Astrocyte of the spinal cord (primary cell): ENCODE measurements at places on chromosomes 13 and 19.

GRCh38 chr19:18294467-18294864 lies 13.0 kb upstream of the JUND start:
- DNase-seq: no peak

DNA sequence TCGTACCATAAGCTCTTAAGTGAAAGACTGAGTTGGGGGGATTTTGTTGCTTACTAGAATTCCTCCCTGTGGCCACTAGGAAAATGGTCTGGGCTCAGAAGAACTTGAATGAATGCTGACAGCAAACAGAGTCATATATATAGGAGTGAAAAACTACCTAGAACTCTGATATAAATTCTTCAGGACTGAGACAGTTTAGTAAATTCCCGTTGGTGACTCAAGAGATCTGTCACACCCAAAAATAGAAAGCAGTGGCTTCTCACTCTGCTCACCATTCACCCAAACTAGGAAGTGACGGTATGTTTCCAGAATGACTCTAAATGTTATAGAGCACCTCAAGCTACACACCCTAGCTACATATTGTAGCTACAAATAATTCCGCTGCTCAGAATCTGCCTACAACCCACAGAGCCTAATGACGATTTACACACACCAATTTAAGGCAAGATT lies 116.2 kb downstream of the TBC1D4 start:
- peak; percentile 84 for DNase-seq

DNA sequence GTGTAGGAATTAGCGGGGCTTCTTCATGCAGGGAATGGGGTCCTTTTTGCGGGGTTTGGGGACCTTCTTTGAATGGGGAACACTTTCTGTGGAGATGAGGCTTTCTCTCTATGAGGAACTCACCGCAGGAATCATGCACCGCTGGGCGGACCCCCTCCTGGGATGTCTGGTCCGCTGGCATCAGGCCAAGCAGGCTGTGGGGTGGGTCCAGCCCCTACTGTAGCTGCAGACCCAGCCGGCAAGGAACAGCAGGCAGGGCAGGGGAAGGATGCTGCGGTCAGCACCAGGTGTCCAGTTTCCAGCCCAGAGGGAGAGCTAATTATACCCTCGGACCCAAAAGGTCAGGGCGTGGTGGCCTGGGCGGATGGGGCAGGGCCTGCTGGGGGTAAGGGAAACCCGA lies 1.8 kb downstream of the MYBPC2 start:
- DNase-seq: no peak

DNA sequence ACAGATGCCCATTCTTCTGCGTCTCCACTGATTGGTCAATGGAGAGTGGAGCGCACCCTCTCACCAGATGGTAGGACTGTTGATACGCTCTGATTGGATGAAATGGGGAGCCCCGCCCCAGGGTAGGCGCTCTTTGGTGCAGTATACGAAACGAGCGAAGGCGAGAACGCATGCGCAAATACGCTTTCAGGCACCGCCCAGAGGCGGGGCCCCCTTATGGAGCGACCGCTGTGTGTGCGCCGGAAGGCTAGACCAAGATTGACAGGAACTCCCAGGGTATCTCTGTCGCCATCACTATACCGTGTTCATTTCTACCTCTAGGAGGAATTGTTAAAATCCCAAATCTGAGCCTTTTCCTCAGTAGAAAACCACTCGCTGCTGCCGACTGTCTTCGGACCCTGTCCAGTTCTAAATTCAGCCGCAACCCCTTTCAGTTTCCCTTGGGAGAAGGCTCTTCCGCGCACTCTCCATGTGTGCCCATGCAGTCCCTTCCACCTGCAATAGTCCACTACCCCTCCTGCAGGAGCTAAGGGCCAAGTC lies 720 bp upstream of the HNRNPL start:
- DNase-seq: no peak

GRCh38 chr19:3263866-3264265 lies 39.4 kb downstream of the CELF5 start:
- no peak for DNase-seq

GRCh38 chr13:64551755-64552154 lies 2678.4 kb downstream of the PCDH9 start:
- DNase-seq: peak; percentile 18

DNA sequence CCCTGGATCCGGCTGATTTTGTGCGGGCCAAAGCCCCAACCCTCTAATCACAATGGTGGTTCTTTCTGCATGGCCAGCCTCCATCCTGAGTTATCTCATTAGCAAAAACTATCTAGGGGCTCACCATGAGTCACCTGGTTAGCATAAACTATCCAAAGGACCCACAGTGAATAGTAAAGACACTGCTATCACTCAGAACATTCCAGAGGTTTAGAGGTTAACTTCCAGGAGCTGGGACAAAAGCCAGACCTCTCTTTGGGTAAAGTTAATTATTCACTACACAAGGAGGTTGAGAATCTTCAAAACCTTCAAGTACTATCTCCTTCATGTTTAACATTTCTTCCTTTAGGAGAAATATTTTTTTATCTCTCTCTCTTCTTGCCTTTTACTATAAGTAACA lies 18.8 kb upstream of the PPP5C start:
- no peak for DNase-seq

- no peak for DNase-seq
Measured at GRCh38 chr13:110294146-110294545, 12.8 kb downstream of the COL4A1 start.

DNA sequence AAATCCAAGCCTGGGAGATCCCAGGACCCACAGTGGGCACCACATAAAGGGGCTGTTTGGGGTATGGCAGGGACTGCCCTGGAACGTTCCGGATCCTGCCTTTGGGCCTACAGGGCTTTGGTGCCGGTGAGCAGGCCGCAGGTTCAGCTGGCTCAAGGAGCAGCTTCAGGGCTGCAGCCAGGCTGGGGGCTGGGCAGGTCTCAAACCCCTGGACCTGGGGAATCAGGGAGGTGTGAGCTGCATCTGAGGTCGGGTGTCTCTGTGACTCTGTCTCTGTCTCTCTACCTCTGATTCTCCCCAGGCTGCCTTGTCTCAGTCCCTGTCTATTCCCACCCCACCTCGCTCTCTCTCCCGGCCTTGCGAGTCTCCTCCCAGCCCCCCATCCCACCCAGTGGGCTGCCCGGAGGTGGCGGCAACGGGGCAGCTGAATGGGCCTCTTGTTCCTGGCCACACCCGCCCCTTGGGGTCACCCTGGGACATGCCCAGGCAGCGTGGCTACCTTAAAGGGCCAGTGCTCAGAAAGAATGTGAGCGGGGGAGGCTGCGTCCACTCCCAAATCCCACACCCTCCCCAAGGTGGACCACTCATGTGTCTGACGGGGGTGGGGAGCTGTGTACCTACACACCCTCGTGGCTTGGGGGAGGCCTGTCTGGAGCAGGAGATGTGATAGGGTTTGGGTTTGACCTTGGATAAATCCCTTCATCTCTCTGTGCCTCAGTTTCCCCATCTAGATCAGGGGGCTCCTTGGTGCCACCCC lies 31.1 kb downstream of the NFIC start:
- DNase-seq: peak; percentile 18

- no peak for DNase-seq
Measured at GRCh38 chr19:38247734-38248268, 8.4 kb downstream of the PPP1R14A start.

DNA sequence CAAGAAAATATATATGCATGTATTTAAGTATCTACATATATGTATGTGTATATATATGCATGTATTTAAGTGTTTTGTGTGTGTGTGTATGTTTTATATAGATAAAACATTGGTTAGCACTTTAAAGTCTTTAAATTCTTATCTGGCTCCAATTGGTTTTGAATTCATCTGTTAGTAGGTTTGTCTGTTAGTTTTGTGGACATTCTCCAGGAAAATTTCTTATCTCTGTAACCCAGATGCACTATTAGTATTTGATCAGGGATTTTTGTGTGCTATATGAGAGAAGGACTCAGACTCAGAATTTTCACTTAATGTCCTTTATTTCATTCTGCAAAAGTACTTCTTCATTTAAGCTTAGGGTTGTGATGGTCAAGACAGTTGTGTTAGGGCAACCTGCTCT lies 103.1 kb downstream of the ITGBL1 start:
- DNase-seq: no peak

- DNase-seq: peak; percentile 94
Measured at GRCh38 chr19:56477429-56478338, 539 bp upstream of the ZNF667 start.

- no peak for DNase-seq
Measured at GRCh38 chr13:46352805-46353204, 34.2 kb downstream of the RUBCNL start.

- DNase-seq: peak; percentile 67
Measured at GRCh38 chr13:113786262-113786841, 27.3 kb downstream of the TMEM255B start.

GRCh38 chr13:81577601-81578195 lies 1236.8 kb upstream of the SPRY2 start:
- peak; percentile 64 for DNase-seq

DNA sequence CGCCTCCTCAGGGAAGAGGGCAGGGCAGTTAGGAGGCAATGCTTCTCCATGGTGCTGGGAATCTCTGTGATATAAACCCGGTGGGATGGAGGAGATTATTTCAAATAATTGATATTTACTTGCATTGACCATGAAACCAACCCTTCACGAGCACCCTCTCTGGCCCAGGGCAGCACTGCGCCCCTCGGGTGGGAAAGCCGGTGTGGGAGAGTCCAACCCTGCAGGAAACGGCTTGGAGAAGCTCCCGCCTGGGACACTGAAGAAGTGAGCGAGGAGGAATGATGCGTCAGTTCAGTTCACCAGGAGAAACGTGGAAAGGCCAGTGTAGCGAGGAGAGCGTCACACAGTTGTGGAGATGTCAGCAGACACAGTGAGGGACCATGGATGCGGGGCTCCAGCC lies 99.9 kb downstream of the COL4A2 start:
- no peak for DNase-seq

DNA sequence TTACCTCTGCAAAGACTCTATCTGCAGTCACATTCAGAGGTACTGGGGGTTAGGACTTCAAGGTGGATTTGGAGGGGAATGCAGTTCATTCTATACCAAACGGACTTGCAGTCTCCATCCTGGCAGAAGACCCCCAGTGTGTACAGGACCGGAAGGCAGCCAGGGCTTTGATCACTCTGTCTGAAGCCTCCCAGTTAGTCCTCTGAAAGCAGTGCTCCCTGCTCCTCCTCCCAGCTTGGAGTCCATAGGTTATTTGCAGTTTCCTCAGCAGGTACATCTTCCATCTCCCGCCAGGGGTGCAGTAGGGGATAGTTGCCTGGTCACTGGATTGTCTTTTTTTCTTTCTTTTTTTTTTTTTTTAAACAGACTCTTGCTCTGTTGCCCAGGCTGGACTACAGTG lies 78.8 kb upstream of the KCTD15 start:
- DNase-seq: no peak

DNA sequence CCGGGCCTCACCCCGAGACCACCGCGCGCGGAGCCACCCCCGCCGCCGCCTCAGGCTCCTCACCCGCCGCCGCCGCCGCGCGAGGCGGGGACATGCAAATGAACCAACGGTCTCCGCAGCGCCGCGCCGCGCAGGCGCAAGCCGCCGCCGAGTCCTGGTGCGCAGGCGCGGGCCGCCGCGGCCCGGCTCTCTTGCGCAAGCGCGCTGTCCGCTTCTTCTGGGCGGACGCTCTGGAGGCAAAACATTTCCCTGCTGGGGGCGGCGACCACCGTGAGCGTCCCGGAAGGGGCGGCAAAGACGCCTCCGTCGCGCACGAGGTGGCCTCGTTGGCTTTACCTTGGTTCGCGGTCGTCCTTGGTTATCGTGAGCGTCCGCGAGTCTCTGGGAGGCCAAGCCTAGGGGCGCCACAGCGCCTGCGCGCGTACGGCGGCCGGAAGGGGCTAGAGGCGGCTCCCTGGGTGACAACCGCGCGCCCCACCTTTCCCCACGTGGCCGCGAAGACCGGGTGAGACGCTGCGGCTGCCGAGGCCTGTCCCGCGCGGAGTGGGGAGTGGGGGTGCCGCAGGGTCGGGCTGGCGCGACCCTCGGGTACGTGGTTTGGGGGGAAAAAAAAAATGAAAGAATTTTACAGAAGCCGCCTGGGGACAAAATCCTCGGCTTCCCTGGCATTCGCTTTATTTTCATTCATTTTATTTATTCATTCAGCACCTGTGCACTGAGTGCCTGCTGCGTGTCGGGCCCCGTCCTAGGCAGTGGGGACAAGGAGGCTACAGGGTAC lies at the start of the genes ARMC6 and SUGP2:
Gene ARMC6, plus strand, starts transcription at position 178 of the 778 bp plus-strand sequence. CDS start 607 bp downstream, outside the sequence.
Gene SUGP2, minus strand, starts transcription at position 92 of the 778 bp plus-strand sequence. CDS start 2,446 bp downstream, outside the sequence.
- peak; percentile 85 for DNase-seq

- no peak for DNase-seq
Measured at GRCh38 chr19:1610579-1610978, 5.3 kb upstream of the UQCR11 start.
